ENCODE measurements at places on chromosomes 4 and X. TPM values are rescaled to one million over a fixed set of nuclear protein-coding genes. Genes with fewer than 3 reads are reported as not detected.

DNA sequence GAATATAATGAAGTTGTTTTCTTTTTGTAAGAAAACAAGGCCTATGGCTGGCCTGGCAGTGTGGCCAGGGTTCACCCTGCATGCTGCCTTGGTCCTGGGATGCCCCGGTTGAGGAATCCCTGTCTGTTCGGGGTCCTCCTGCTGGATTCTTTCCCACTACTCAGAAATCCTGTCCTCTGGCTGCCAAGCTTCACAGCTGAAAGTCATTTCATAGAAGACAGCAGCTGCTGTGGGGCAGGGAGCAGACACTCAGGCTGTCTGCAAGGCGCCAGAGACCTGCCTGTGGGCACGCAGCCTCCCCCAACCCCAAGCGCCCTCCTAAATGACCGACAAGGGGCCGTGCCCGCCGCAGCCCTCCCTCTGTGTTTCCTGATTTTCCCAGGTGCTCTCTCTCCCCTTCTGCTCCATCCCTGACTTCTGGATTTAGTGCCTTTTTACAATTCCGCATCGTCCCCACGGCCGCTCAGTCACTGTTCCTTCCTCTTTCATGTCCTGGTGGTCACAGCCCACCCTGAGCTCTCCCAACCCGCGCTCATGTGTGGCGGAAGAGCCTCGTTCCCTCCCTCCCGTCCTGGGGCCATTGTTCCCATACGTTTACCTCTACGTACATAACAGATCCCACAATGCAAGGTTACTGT is 27.5 kb downstream of the ZFYVE28 start:
- DNase-seq: no peak

GRCh38 chr4:93334003-93334402 is 494.6 kb upstream of the ATOH1 start:
- DNase-seq: no peak

GRCh38 chrX:153688071-153688470 is 345 bp downstream of the SLC6A8 start:
- DNase-seq: no peak

GRCh38 chr4:143082701-143083100 is 102.0 kb upstream of the USP38 start:
- DNase-seq: no peak

GRCh38 chr4:15754323-15754722 is 23.8 kb upstream of the CD38 start:
- DNase-seq: peak; percentile 8

The ELF4 gene
- 15.2 TPM for total RNA-seq

DNA sequence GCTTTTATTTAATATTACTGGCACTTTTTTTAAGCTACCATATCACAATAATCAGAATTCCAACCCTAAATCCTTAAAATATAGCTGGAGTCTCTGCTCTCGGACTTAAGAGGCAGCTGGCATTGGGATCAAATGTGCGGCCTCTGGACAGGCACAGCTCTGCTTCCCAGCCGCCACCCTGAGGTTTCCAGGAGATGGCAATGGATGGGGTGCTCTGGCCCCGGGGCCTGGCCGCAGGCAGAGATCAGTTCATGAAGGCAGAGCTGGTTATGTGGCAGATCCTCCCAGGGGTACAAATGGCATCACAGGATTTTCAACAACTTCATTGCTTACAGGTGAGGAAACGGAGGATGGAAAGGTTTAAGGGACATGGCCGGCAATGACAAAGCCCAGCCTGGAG is 57.8 kb downstream of the JAKMIP1 start:
- DNase-seq: no peak

All from umbilical cord (tissue), 2 donors.